ENCODE measurements at places on chromosomes 2 and 18. TPM values are rescaled to one million over a fixed set of nuclear protein-coding genes. Genes with fewer than 3 reads are reported as not detected.

- H3K4me3 ChIP-seq, result no peak overlapping the region
- peaks cover 19% of the 10 kb centered on the region for H3K4me1 ChIP-seq
- H3K27me3 ChIP-seq, result no peaks in the 10 kb centered on the region
- peaks cover 9% of the 10 kb centered on the region for H3K36me3 ChIP-seq
Observed at GRCh38 chr18:59912007-59912550, 12.3 kb downstream of the PMAIP1 start.

- no peak overlapping the region for H3K27ac ChIP-seq
- peaks cover 3% of the 10 kb centered on the region for H3K36me3 ChIP-seq
- no peak overlapping the region for H3K4me3 ChIP-seq
- no peaks in the 10 kb centered on the region for H3K27me3 ChIP-seq
- DNase-seq, result no peak
Observed at GRCh38 chr2:190626641-190627210, 22.2 kb upstream of the NAB1 start.

DNA sequence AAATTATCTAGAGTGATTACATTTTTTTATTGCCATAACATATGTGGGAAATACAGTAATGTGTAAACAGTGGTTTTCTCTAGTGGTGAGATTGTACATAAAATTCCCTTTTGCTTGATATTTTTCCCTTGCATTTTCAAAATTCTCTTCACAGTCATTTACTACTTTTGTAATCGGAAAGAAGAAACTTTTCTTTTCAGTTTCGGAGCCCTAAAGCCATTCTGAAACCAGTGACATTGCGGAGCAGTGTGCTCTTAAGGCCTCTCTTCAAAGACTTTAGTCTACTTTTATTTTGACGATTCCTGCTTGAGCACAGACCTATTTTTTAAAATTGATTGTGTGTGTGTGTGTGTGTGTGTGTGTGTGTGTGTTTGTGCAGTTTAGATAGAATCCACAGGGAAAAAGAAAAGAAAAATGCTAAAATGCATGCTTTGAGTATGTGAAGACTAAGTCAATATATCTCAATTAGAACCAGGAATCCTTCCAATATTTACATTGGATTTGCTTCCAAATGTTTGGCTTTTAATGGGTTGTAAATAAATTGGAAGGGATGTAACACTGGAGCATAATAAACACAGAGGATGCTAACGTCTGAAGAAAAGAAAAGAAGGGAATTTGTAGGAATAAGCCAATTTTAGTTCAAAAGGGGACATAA, 357.4 kb downstream of the RND3 start:
- H3K36me3 ChIP-seq, result no peaks in the 10 kb centered on the region
- H3K4me1 ChIP-seq, result peaks cover 4% of the 10 kb centered on the region
- no peak overlapping the region for H3K4me3 ChIP-seq
- DNase-seq, result no peak

- no peaks in the 10 kb centered on the region for H3K27me3 ChIP-seq
- no peak overlapping the region for H3K4me3 ChIP-seq
- H3K36me3 ChIP-seq, result no peaks in the 10 kb centered on the region
Observed at GRCh38 chr2:83369601-83370418, 1089.3 kb downstream of the SUCLG1 start.

- no peak for DNase-seq
- peaks cover 6% of the 10 kb centered on the region for H3K36me3 ChIP-seq
- H3K4me1 ChIP-seq, result no peaks in the 10 kb centered on the region
- no peaks in the 10 kb centered on the region for H3K27me3 ChIP-seq
- H3K4me3 ChIP-seq, result no peak overlapping the region
Observed at GRCh38 chr2:43361286-43361685, 134.9 kb upstream of the ZFP36L2 start.

DNA sequence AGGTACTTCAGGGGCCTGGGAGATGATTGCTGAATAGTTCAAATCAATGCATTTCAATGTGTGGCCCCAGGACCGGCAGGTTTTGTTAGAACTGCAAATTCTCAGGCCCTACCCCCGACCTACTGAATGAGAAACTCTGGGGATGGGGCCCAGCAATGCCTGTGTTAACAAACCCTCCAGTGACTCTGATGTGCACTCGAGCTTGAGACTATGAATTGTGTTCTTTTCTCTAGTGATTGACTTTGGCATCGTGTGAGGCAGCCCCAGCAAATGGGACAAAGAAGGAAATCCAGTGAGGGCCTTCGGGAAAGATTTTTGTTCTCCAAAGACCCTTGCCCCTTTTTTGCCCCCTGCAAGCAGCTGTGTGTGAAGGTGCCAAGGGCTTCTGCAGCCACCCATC, 22.4 kb downstream of the ALK start:
- H3K27me3 ChIP-seq, result peaks cover 45% of the 10 kb centered on the region
- H3K36me3 ChIP-seq, result no peaks in the 10 kb centered on the region
- H3K27ac ChIP-seq, result no peak overlapping the region
- no peak for DNase-seq
- no peaks in the 10 kb centered on the region for H3K4me1 ChIP-seq
- H3K4me3 ChIP-seq, result no peak overlapping the region

- no peaks in the 10 kb centered on the region for H3K4me1 ChIP-seq
- H3K36me3 ChIP-seq, result no peaks in the 10 kb centered on the region
- no peak for DNase-seq
- no peak overlapping the region for H3K4me3 ChIP-seq
- H3K27me3 ChIP-seq, result peaks cover 63% of the 10 kb centered on the region
Observed at GRCh38 chr18:59994357-59994756, 94.6 kb downstream of the PMAIP1 start.

- no peaks in the 10 kb centered on the region for H3K4me1 ChIP-seq
- no peak overlapping the region for H3K27ac ChIP-seq
- H3K4me3 ChIP-seq, result no peak overlapping the region
- H3K36me3 ChIP-seq, result no peaks in the 10 kb centered on the region
- DNase-seq, result no peak
Observed at GRCh38 chr2:183284606-183285005, 160.4 kb downstream of the NUP35 start.

DNA sequence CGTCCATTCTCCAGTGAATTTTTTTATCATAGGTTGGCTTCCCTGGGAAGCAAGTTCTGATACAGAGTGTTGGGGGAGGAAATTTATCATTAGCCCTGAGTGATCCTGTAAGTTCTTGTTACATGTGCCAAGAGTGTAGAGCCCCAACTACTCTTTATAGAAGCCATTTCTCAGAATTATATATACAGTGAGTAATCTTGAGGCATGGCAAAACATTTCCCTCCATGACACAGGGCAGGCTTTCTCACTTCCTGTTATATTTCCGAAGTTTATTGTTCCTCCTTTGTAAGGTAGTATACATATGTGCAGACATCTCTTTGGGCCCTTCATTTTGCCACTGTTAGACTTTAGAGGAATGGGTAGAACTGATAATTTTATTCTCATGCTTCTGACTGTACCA, 484.7 kb upstream of the NRXN1 start:
- DNase-seq, result no peak
- H3K27me3 ChIP-seq, result no peaks in the 10 kb centered on the region

DNA sequence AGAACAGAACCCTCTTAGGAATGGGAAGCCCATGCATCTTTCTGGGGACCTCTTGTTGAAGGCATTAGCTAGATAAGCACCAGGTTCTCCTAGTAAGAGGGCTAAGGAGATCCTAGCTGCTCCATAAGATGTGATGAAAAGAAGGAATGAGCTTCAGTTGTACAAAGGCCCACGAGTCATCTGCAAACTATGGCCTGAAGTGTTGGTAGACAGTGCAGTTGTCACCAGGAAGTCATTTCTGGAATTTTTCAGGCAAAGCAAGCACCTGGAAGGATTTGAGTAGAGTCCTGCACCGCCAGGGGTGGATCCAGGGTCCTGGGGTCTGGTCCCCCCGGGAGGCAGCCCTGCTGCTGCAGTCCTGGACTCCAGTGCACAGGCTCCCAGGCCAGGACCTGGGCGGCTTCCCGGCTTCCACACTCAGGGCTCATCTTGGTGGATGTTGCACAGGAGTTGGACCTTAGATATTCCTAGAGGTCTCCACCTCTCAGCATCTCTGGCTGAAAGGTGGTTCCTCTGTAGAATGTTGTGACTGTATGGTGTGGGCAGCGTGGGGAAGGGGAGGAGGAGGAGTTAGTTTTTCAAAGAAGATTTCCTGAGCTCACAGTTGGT, 85.3 kb downstream of the LDLRAD4 start:
- H3K27ac ChIP-seq, result no peak overlapping the region
- H3K4me3 ChIP-seq, result no peak overlapping the region
- peaks cover 21% of the 10 kb centered on the region for H3K27me3 ChIP-seq
- DNase-seq, result no peak
- H3K36me3 ChIP-seq, result peaks cover 5% of the 10 kb centered on the region

DNA sequence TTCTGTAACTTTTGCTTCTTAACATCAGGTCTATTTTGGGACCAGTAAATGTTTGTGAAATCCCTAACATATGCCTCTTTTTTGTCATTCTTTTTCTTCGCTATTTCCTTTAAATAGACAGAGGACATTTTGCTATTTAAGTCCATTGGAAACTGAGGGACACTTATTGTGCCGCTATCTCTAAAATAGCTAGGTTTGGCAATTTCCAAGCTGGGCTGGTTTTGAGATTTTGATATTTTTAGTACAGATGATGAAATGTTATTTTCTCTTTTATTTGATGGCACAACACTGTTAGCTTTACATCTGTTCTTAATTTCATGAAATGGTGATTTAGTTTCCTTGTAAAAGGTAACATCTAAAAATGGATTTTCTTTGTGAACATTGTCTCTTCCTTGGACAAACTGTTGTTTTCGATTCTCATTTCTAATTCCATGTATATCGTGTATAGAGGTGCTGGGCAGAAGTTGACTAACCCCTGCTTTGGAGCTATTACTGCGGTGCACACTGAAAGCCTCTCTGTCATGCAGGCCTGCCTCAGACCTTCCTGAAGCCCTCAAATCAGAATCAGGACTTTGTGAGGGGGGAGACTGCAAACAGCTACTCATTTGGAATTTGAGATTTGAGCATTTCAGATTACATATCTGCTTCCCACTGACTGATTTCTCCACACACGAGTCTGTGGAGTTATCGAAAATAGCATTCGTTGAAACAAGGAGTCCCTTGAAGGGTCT, 594 bp downstream of the RAD51AP2 start:
- no peak for DNase-seq
- H3K36me3 ChIP-seq, result no peaks in the 10 kb centered on the region
- no peaks in the 10 kb centered on the region for H3K4me1 ChIP-seq
- peaks cover 26% of the 10 kb centered on the region for H3K27me3 ChIP-seq
- H3K4me3 ChIP-seq, result no peak overlapping the region
- no peak overlapping the region for H3K27ac ChIP-seq

DNA sequence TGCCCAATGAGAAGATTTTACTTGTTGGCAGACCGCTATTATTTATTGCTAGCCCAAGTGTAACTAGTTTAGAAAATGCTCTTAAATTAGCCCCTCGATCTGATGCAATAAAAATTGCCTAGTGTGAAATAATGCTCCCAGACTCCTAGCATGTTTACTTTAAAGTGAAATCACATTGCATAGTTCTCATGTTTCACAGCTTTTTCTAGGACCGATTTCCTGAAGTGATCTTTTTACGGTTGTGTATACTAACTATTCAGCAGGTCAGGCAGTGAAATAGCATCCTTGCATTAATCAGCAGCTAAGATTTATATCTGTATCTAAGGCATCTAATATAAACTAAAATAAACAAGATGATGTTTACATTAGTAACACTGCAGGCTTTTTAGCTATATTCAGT, 52.4 kb downstream of the PMS1 start:
- no peak for DNase-seq
- no peak overlapping the region for H3K4me3 ChIP-seq
- H3K27ac ChIP-seq, result no peak overlapping the region
- no peaks in the 10 kb centered on the region for H3K27me3 ChIP-seq
- H3K4me1 ChIP-seq, result peaks cover 10% of the 10 kb centered on the region
- peaks cover 26% of the 10 kb centered on the region for H3K36me3 ChIP-seq

DNA sequence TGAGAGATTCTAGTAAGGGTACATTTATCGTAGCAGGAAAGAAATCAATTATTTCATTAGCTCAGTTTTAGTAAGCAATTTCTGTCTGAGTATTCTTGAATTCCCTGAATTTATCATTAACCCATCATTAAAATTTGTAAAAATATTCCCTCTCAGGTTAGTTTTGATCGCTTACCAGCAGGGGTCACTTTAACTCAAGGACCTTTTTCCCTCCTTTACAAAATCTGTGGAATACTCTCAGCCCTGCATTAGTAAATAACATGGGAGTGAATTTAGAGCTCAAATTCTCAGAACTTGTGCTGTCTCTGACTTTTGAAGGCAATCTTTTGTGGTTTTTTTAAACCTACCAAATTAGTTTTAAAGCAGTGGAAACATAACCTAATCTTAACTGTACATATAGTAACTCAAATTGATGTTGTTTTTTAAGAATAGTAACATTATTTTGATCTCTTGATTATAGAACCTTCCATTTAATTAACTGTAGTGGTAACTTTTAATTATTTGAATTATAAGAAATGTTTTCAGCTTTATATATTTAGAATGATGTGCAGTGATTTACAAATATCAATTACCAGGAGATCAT, 97.2 kb downstream of the AGPS start:
- no peak overlapping the region for H3K4me3 ChIP-seq
- no peaks in the 10 kb centered on the region for H3K27me3 ChIP-seq
- no peaks in the 10 kb centered on the region for H3K4me1 ChIP-seq
- H3K27ac ChIP-seq, result no peak overlapping the region
- DNase-seq, result no peak

DNA sequence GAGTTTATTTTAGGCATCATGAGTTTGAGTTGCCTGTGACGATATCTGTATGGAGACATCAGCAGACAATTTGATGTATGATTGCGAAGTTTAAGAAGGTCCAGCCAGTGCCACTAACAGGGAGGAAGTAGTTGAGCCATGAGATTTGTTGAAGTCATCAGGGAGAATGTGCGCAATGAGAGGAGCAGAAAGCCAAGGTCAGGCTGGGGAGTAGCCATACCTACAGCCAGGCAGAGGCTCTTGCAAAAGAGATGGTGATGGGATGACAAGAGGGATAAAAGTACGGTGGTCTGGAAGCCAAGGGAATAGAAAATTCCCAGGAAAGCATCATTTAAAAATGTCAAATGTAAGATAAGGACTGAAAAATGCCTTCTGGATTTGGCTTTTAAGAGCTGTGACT, 51.2 kb downstream of the LIMS1 start:
- peaks cover 41% of the 10 kb centered on the region for H3K4me1 ChIP-seq
- H3K4me3 ChIP-seq, result no peak overlapping the region
- no peaks in the 10 kb centered on the region for H3K27me3 ChIP-seq

GRCh38 chr2:11123856-11124759, 31.2 kb upstream of the SLC66A3 start:
- no peak overlapping the region for H3K4me3 ChIP-seq
- no peak overlapping the region for H3K27ac ChIP-seq
- H3K27me3 ChIP-seq, result peaks cover 21% of the 10 kb centered on the region
- peak; percentile 75 for DNase-seq
- peaks cover 7% of the 10 kb centered on the region for H3K4me1 ChIP-seq
- H3K36me3 ChIP-seq, result no peaks in the 10 kb centered on the region

GRCh38 chr2:98026927-98027522, 31.3 kb upstream of the TMEM131 start:
- peak overlapping the region; percentile 60 for H3K27ac ChIP-seq
- DNase-seq, result peak; percentile 39
- H3K27me3 ChIP-seq, result peaks cover 7% of the 10 kb centered on the region
- H3K4me3 ChIP-seq, result peak overlapping the region; percentile 0
- peaks cover 28% of the 10 kb centered on the region for H3K4me1 ChIP-seq
- no peaks in the 10 kb centered on the region for H3K36me3 ChIP-seq

Gene FEV
- total RNA-seq, result not detected

Gene DHRS9
- not detected for total RNA-seq

Gene UGT1A9
- total RNA-seq, result not detected

Gene CBLN2
- not detected for total RNA-seq

Gene ADGRF3
- total RNA-seq, result 4.6 TPM

Gene DTNA
- not detected for total RNA-seq

Gene ETAA1
- 11.7 TPM for total RNA-seq

Gene BUB1
- total RNA-seq, result 126 TPM

Gene RANBP2
- total RNA-seq, result 47.5 TPM

Gene ANKRD30B
- not detected for total RNA-seq

Gene SLC30A3
- 0.38 TPM for total RNA-seq

Gene ANKRD62
- not detected for total RNA-seq

Gene DES
- not detected for total RNA-seq

Gene SCYGR6
- total RNA-seq, result not detected

All from activated CD8-positive, alpha-beta memory T cell treated with anti-CD3 and anti-CD28 coated beads, Interleukin-2, amount 10 ng/mL, durations not matched to agents 7 days and 5 days (primary cell).